ENCODE measurements at places on chromosomes 5 and 9. TPM values are rescaled to one million over a fixed set of nuclear protein-coding genes. Genes with fewer than 3 reads are reported as not detected.
A peak's percentile ranks its signal among the peaks of the same experiment; 100 is the strongest.

DNA sequence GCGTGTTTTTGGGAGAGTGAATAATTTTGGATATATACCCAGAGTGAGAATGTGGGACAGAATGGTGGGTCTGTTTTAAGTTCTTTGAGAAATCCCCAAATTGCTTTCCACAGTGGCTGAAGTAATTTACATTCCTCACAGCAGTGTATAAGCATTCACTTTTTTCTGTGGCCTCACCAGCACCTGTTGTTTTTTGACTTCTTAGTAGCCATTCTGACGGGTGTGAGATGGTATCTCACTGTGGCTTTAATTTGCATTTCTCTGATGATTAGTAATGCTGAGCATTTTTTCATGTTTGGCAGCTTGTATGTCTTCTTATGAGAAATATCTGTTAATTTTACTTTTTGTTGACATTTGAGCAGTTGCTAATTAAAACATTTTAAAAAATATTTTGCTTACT, 9.4 kb upstream of the SPATA31D1 start:
- no peak for DNase-seq
- no peak overlapping the region for H3K4me3 ChIP-seq
- H3K4me1 ChIP-seq: no peaks in the 10 kb centered on the region
- H3K27me3 ChIP-seq: no peaks in the 10 kb centered on the region
- no peak overlapping the region for H3K27ac ChIP-seq
- no peaks in the 10 kb centered on the region for H3K36me3 ChIP-seq

- H3K4me3 ChIP-seq: no peak overlapping the region
- no peaks in the 10 kb centered on the region for H3K4me1 ChIP-seq
- no peak overlapping the region for H3K27ac ChIP-seq
- H3K36me3 ChIP-seq: no peaks in the 10 kb centered on the region
Observed at GRCh38 chr5:104635227-104635626, 1072.6 kb upstream of the NUDT12 start.

- no peaks in the 10 kb centered on the region for H3K4me1 ChIP-seq
- H3K27ac ChIP-seq: no peak overlapping the region
- no peak overlapping the region for H3K4me3 ChIP-seq
Observed at GRCh38 chr9:104009826-104010225, 84.3 kb upstream of the SMC2 start.

- no peak for DNase-seq
- H3K27me3 ChIP-seq: no peaks in the 10 kb centered on the region
- H3K36me3 ChIP-seq: no peaks in the 10 kb centered on the region
- H3K4me3 ChIP-seq: no peak overlapping the region
- peaks cover 25% of the 10 kb centered on the region for H3K4me1 ChIP-seq
- no peak overlapping the region for H3K27ac ChIP-seq
Observed at GRCh38 chr9:71901695-71902597, 9.0 kb downstream of the ABHD17B start.

DNA sequence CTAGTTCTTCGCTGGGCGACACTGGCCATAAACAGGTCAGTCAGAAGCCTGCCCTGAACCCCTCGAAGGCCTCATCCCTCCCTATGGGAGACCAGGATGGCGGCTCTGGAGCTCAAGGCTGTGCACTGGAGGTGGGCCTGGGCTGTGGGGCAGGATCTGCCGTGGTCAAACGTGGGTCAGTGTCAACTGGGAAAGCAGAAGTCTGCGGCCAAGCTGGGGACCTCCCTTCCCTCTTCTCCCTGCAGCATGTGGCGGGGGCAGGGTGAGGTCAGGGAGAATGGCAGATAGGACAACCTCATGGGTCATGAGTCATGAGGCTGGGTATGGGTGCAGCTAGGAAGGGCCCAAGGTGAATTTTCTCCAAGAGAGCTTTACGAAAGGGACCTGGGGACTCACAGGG, 132.9 kb downstream of the RXRA start:
- H3K4me1 ChIP-seq: peaks cover 15% of the 10 kb centered on the region
- DNase-seq: no peak
- no peak overlapping the region for H3K4me3 ChIP-seq
- H3K36me3 ChIP-seq: no peaks in the 10 kb centered on the region
- no peaks in the 10 kb centered on the region for H3K27me3 ChIP-seq

DNA sequence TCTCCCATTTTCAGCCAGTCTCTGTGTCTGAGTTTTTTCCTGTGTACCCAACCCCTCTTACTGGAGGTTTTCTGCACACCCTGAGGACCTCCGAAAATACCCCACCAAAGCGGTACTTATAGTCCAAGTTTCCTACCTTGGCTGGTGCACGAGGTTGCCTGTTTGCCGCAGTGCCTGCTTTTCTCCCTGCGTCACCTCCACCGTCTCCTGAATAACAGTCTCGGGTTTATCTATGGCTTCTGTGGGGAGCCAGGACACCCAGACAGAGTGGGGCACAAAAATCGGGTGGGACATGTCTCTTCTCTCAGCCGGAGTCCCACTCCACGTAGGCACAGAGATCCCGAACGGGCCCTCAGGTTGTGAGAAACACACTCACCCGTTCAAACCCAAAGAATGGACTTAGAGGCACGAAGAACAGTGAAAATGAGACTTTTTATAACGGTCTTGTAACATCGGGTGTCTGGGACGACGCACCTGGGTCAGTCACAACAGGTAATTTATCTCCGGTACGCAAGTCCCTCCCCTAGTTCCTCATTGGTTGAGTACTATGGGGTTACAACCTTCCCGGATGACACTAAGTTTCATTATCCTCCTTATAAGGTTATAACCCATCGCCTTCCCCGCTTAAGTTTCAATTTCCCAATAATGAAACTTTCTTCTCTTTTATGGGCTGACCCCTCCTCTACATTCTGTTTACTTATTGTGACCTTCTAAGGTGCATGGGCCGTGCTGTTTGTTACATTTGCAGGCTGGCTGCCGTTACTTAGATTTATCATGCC, 970.2 kb upstream of the COX7C start:
- no peak overlapping the region for H3K4me3 ChIP-seq
- no peaks in the 10 kb centered on the region for H3K27me3 ChIP-seq
- DNase-seq: no peak

- peak; percentile 65 for DNase-seq
- H3K4me3 ChIP-seq: peak within 1 kb of the TSS; percentile 74
- no peaks in the 10 kb centered on the region for H3K36me3 ChIP-seq
- H3K27me3 ChIP-seq: no peaks in the 10 kb centered on the region
Observed at GRCh38 chr9:126326228-126327005, at the start of gene MVB12B. Gene MVB12B (plus strand): TSS chr9:126326829. CDS start chr9:126326930, 101 bp downstream.

Gene BARX1
- polyA plus RNA-seq: not detected

Gene ADAMTS12
- polyA plus RNA-seq: 0.72 TPM

Gene LRRC19
- not detected for polyA plus RNA-seq

Gene RALGPS1
- 8.0 TPM for polyA plus RNA-seq
